ENCODE measurements at places on chromosomes 2 and 18.

DNA sequence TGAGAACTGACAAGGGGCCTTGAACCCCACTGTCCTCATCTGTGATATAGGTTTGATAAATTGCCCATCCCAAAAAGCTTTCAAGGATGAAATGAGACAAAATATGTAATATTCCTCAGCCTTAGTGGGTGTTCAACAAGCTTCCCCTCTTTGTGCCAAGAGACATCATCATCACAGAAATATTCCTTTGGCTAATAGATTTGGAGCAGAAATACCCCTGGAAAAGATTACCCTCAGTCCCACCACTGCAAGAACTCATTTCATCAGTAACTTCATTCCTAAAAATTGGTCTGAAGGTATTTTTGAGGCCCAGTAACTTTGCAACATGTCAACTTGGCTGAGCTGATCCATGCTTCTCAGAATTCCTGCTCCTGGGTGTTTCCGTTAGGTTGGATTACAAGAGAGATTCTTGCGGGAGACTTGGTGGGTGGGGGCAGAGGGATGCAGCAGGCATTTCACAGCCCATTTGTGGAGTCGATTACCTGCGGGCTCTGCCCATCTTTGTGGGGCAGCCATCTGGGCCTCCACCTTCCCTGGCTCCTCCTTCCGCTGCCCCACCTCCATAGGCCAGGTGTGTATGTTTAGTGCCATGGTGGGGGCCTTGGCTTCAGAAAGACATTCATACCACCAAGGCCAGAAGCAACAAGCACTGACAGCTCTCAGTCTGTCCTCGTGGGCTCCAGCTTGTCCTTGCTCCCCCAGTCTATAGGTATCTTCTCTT, 263.9 kb downstream of the GLI2 start:
- DNase-seq = no peak

GRCh38 chr2:221908518-221908917, 336.4 kb upstream of the EPHA4 start:
- DNase-seq = no peak

DNA sequence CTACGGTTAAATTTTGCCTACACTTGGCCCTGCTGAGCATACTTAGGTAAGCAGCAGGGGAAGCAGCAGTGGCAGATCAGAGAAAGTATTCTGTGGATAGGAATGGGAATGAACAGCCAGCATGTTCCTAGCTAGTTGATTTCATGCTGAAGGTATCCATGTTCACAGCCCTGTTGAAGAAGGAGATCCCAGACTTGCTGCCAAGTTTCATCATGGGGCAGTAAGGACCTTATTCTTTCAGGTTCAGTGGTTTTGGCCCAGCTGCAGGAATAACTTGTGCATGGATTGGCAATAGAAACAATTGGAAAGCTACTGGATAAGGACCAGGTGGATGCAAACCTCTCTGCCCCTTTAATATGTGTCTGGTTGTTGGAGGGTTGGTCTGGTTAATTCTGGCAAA, 98.2 kb upstream of the TMEM178A start:
- DNase-seq = no peak

- DNase-seq = no peak
These were observed 2.3 kb upstream of the NR4A2 start for GRCh38 chr2:156334496-156335478.

- no peak for DNase-seq
These were observed 30.3 kb upstream of the SAP130 start for GRCh38 chr2:128058114-128058513.

DNA sequence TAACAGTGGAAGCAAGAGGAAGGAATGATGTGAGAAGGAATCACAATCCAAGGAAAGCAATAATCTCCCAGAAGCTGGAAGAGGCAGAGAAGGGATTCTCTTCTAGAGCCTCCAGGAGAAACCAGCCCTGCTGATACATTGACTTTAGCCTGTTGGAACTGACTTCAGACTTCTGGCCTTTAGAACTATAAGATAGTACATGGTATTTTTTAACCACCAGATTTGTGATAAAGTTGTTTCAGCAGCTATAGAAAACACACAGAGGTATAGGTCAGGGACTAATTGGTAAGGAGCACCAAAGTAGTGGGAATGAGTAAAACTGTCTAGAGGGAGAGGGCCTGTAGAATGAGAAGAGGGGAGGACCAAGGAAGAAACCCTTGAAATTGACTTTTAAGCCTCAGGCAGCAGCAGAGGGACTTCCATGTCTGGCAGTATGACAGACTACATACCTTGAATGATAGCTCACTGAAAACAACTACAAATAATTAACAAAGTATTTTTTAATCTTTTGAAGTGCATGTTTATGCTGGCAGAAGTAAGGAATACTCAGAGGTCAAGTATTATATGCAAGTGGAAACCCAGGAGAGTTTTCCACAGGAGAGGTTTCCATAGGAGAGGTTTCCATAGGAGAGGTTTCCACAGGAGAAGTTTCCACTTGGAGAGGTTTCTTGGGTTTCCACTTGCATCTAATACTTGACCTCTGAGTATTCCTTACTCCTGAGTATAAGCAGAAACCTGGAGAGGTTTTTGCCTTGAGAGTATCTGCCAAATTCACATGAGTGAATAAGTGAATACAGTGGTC, 33.8 kb upstream of the TMEM17 start:
- DNase-seq = no peak

GRCh38 chr18:76447258-76447890, 47.7 kb downstream of the ZNF516 start:
- no peak for DNase-seq

DNA sequence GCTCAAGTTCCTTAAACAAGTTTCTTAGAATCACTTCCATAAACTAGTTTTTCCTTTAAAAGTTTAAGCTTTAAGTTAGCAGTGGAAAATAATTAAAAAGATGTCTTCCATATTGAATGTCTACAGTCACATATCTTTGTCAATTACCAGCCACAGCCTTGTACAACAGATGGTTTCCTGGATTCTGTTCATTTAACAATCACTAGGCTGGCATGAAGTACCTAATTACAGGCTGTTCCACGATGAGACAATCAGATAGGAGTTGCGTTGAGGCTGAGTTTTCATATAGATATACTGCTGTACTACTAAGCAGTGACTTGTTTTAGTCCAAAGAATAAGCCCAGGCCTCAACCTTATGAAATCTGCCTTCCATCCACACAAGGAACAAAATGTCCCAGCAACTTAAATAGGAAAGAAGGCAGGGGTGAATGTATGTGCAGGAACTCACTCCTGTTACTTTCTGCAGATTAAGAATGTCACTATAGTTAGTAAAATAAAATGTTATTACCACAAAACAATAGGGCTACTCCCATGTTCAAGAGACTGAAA, 131.0 kb downstream of the ZAP70 start:
- no peak for DNase-seq

- DNase-seq = no peak
These were observed 56.9 kb downstream of the ACKR3 start for GRCh38 chr2:236626391-236627150.

GRCh38 chr18:10537765-10538164, 11.9 kb downstream of the NAPG start:
- no peak for DNase-seq

GRCh38 chr18:13424363-13424762, 205.8 kb downstream of the LDLRAD4 start:
- DNase-seq = no peak

DNA sequence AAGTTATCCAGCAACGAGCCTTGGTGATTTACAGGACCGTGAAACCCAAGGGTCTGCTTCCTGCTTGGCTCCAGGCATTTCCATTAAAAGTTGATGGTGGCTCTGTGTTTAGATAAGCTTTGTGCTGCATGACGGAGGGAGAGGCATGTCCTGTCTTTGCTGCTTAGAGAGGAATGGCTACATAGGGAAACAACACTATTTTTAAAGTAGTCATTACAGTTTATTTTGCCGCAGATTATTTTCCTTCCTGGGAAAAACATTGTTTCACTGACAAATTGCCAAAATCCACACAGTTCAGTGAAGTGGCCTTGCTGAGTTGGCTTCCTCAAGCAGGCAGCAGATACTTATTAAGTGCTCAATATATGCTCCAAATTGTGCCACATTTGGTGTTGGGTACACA, 98.5 kb downstream of the THSD7B start:
- no peak for DNase-seq

DNA sequence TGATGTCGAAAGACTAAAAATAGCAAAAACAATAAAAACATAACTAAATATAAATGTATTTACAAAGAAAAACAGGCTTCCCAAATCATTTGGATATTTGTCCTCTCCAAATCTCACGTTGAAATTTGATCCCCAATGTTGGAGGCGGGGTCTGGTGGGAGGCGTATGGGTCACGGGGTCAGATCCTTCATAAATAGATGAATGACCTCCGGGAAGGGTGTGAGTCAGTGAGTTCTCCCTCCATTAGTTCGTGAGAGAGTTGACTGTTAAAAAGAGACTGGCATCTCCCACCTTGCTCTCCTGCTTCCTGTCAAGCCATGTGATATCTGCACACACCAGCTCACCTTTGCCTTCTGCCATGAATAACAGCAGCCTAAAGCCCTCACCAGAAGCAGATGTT, 703.0 kb downstream of the TMEM182 start:
- no peak for DNase-seq

DNA sequence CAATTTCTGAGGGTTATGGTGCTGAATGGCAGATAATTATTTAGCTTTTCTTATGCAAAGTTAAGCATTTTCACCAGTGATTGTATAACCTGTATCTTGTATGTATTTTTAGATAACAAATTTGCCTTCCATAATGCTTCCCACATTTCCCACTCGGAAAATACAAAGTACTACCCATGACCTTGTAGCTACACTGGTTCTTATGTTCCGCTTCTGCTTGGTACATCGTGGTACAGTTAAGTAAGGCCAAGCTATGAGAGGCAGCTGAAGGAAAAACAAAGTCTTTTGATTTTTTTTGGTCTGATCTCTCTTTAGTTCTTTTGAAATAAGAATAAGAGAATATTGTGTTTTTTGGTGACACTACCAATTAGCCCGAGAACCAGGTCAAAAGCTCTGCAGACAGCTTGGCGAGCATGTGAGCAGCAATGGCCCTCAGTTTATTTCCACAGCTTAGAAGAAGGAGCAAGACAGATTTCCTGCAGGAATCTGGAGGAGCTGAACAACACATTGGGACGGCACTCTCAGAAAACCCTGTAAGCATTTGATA, 26.8 kb downstream of the SH3YL1 start:
- no peak for DNase-seq

GRCh38 chr2:239846789-239847676, 178.1 kb downstream of the NDUFA10 start:
- no peak for DNase-seq

DNA sequence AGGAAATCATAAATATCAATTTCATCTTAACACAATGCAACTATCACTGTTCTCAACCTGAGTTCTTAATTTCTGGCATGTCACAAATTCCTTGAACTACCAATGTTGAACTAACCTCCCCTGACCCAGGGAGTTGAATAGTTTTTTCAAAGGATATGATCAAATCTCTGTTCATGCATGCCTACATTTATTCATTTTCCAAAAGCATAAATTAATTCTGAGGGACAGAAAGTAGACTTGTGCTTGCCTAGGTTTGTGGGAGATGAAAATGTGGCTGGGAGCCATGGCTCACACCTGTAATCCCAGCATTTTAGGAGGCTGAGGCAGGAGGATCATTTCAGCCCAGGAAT, 175.7 kb downstream of the TGIF1 start:
- no peak for DNase-seq
